Right forelimb (tissue), 1 donor: ENCODE measurements at places on chromosomes 16 and 17.

DNA sequence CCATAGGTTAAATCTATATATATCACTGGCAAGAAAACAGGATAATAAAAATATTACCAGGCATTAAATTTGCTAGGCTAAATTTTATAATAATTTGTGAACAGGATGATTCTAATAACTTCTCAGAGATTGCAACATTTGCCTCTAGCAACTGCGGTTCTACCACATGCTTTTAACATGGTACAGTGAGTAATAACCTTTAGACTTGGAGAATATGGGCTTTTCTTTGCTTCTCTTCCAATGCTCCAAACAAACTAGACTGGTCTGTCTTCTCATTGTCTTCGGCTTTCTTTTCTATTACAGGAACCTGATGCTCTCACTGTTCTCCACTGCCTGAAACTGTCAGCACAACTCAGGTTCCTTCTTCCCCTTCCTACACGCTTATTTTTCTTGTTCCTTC is 80.6 kb downstream of the CA4 start:
- no peak for DNase-seq

DNA sequence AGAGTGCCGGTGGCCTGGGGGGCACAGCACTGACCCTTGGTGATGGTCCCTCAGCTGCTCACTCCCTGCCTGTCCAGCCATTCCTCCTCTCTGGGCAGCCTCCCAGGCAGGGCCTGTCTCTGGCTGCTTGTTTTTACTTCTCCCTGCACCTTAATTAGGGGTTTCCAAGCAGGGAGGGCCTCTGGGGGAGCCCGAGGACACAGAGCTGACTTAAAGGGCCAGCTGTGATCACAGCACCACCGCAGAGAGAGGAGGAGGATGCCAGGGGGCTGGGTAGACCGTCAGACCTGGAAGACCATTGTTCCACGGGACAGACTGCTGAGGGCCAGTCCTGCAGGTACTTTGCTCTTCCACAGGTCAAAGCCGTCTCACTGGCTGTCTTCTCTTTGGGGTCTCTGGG is 1.2 kb upstream of the DPH1 start:
- DNase-seq = no peak

- DNase-seq = no peak
Measured at GRCh38 chr16:15760129-15760528, 96.7 kb downstream of the MYH11 start.

- no peak for DNase-seq
Measured at GRCh38 chr17:64984181-64984580, 64.9 kb upstream of the LRRC37A3 start.

DNA sequence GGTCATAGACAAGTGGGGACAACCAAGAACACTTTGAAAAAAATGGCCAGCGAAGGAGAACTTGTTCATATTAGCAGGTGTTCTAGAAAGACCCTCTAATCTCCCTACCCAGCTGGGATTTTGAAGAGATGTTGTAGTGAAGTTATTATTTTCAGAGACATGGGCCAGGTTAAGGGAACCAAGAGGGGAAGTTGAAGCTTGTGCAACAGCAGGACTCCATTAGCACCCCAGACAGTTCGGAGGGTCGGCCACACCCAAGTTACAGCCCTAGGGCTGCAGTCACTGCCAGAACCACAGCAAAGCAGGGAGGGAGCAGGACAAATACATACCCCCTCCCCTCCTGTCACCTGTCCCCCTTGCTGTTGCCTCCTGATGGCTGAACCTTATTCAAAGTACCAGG is 42.3 kb downstream of the WSB1 start:
- no peak for DNase-seq

DNA sequence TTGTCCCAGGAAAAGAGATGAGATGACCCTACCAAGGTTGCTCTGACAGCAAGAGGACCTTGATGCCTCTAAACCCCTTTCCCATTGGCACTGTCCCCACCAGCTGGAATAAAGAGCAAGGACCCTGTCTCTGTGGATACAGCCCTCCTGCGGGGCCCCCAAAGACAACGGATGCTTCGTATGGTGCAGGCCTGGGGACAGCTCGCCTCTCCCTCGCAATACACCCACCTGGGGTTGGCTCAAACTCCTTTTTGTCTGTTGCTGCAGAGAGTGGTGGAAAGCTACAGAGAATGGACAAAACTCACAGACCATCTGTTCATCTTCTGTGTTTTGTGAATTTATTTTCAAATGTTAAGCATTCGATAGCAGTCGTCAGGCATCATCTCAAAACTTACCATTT is 27.6 kb upstream of the CACNG3 start:
- no peak for DNase-seq

DNA sequence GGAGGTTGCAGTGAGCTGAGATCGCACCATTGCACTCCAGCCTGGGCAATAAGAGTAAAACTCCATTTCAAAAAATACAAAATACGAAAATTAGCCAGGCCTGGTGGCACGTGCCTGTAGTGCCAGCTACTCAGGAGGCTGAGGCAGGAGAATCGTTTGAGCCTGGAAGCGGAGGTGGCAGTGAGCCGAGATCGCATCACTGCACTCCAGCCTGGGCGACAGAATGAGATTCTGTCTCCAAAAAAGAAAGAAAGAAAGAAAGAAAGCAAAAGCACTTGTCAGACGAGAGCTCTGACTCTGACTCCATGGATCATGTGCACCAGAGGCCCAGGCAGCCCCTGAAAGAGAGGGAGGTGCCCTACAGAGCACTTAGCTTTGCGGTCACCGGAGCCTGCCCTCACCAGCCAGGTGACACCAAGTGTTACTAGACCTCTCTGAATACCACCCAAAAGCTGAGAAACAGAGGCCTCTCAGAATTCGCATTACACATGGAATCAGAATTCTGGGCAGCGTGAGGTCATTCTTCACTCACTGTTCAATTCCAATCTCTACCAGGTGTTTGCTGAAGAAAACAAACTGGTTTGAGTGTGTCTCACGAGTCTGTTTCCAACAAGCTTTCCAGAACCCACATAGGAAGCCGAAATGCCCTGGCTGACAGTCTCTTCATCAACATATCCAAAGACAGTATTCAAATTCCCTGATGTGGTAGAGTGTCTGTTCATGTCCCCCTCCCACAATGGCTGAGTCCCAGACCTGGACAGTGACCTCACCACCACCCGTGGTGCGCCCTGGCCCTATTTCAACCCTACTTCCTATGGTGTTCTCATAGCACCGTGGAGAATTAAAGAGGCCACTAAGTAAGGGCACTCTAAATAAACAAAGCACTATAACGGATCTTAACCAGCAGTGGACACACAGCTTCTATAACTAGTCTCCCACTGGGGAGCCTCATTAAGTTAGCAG is 1.5 kb downstream of the FLCN start:
- no peak for DNase-seq

DNA sequence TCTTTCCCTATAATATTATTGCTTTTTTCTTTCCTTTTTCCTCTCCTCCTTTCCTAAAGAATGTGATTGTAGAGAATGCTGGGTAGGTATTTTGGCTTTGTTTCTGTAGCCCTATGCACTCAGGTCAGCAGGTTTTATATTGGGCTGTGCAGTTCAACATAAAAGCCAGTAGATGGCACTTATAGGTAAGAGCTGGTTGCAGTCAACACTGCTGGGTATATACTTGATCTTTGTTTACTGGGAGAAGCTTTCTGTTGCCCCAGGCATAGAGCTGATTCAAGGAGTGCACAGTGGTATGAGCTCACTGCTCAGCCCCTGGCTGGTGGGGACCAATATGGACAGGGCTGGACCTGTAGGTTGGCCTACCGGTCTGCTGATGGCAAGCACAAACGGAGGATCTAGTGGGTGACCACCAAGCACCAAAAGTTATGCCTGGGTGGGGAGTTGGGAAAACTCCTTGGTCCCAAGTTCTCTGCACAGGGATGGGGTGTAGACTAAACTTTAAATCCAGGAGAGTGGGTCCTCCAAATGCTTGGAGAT is 378.9 kb downstream of the PMP22 start:
- no peak for DNase-seq

GRCh38 chr17:72388765-72389473 is 268.1 kb downstream of the SOX9 start:
- DNase-seq = no peak

GRCh38 chr16:79997257-79997656 is 396.7 kb upstream of the MAF start:
- DNase-seq = no peak

DNA sequence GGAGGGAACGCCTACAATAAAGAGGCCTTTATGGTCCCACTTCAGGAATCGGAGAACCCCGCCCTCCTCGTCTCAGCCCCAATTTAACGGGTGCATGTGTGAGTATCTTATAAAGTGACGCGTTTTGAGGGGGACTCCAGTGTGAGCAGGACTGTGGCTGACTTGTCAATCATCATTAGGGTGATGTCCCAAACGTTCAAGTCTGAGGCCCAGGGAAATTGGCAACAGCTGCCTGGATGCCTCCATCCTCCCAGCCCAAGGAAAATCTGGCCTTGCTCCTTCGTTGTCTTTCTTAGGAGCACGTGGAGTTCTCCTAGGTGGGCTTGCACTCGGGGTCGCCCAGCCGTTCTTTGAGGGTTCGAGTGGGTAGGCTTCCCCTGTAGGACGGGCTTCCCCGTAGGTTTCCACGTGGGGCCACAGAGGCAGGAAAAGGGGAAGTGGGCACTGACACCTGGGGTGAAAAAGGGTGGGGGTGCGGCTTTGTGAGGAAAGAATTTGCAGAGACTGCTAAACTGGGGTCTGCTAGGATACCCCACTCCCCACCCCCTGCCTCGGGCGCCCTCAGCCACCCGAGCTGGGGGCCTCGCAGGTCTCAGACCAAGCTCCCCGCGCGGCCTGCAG is 561 bp upstream of the HERPUD1 start:
- peak; percentile 63 for DNase-seq

DNA sequence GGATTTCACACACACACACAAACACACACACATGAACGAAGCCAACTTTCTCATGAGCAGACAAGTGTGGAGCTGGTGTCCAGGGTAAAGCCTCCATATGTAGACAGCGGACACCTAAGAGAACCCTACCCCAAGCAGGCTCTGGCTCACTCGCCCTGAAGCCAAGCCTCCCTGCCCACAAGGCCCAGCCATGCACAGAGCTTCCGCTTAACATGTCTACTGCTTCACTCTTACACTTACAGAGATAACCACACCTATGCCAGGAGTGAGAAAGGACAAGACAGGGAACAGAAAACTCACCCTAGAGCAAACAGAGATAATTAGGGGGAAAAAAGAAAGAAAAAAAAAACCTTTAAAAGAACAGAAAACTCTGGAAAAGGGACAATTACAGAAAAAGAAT is 67.5 kb downstream of the CYTH1 start:
- DNase-seq = no peak

DNA sequence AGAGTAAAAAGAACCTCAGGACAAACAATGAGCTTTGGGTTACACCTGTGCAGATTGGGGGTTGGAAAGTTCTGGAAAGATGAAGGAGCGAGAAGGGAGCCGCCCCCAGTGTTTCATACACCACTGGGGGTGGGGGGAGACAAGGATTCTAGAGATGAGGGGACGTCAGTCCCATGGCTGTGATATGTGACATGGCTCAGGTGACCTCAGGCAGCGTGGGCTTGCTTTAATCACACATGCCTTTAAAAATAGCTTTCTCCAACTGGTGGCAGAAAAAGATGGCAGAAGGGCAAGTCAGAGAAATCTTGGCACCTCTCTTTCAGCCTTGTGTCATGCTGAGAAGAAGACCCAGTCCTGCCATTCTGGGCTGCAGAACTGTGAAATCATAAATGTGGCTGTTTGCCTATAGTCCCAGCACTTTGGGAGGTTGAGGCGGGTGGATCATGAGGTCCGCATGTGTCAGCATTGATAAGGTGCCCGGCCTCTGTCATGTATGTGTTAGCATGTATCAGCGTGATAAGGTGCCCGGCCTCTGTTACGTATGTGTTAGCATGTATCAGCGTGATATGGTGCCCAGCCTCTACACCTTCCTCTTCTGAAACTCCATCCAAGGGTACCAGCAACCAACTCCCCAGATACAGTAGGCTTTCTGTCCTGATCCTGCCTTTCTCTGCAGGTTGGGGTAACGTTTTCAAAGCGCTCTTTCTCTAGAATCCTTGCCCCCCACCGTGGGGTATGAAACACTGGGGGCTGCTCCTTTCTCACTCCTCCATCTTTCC is 25.0 kb downstream of the WIPI1 start:
- DNase-seq = no peak

GRCh38 chr17:41483991-41484826 is 3.3 kb upstream of the KRT35 start:
- DNase-seq = no peak

DNA sequence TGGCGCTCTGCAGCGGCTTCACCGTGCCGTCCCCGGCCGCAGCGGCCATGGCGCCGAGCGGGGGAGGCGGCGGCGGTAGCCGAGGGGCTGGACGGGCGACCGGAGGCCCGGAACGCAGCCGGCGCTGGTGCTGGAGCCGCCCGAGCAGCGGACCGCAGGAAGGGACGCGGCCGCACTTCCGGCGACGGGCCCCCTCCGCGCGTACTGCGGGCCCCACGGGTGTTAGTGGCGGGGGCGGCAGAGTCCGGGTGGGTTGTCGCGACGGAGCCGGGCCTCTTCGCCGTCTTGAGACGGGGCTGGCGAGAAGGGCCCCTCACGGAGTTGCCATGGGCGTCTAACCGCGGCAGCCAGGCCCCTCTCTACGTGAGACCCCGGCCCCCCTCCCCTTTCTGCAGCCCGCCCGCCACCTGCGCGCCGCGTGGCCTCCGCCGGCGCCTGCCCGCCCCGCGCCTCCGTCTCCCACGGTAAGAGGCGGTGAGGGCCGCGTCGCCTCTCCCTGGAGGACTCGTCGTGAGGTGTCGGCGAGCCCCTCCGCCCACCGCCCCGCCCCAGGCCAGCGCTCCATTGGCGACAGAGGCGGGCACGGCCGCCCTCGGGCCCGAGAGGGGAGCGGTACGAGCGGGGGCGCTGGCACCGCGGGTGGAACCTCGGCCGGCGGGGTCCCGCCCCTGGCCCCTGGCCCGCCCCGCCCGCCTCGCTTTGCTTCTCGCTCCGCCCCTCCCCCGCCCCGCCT is at the start of the genes VPS9D1 and ZNF276:
TSS of gene VPS9D1 (minus strand) at position 86 of the 733 bp plus-strand sequence. CDS start at position 49, 37 bp downstream.
TSS of gene ZNF276 (plus strand) at position 725 of the 733 bp plus-strand sequence. CDS start 104 bp downstream, outside the sequence.
- DNase-seq = peak; percentile 90

GRCh38 chr16:21060027-21060510 is 90.6 kb downstream of the DNAH3 start:
- DNase-seq = no peak

GRCh38 chr16:23679274-23679985 is 741 bp downstream of the PLK1 start:
- DNase-seq = no peak
